Stimulated activated CD8-positive, alpha-beta memory T cell treated with anti-CD3 and anti-CD28 coated beads, Interleukin-2, amount 100 ng/mL, for 1 hour (primary cell): ENCODE measurements at places on chromosomes 7 and 10.

- no peak for DNase-seq
Measured at GRCh38 chr7:71486856-71487628, 355.1 kb downstream of the GALNT17 start.

DNA sequence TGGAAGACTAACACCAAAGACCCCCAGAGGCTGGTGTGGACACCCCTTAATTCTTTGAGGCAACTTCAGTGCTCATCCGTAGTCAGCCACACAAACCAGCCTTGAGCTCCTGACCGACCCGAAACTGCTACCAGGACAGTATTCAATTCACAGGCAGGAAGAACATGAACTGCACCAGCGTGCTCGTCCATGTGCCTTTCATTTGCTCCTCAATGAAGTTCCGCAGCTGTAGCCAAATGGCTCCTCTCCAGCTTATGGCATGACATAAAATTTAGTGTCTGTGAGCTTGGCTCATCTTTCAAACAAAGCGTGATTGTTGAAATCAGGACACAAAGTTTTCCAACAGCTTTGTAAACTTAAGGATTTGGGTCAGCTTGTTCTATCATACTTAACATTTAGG lies 144.1 kb upstream of the FAM171A1 start:
- no peak for DNase-seq

- no peak for DNase-seq
Measured at GRCh38 chr7:85177316-85177715, 9.5 kb downstream of the SEMA3D start.

- no peak for DNase-seq
Measured at GRCh38 chr10:64379898-64380297, 858.7 kb downstream of the REEP3 start.

- no peak for DNase-seq
Measured at GRCh38 chr10:43078986-43079273, 2.1 kb downstream of the RET start.

DNA sequence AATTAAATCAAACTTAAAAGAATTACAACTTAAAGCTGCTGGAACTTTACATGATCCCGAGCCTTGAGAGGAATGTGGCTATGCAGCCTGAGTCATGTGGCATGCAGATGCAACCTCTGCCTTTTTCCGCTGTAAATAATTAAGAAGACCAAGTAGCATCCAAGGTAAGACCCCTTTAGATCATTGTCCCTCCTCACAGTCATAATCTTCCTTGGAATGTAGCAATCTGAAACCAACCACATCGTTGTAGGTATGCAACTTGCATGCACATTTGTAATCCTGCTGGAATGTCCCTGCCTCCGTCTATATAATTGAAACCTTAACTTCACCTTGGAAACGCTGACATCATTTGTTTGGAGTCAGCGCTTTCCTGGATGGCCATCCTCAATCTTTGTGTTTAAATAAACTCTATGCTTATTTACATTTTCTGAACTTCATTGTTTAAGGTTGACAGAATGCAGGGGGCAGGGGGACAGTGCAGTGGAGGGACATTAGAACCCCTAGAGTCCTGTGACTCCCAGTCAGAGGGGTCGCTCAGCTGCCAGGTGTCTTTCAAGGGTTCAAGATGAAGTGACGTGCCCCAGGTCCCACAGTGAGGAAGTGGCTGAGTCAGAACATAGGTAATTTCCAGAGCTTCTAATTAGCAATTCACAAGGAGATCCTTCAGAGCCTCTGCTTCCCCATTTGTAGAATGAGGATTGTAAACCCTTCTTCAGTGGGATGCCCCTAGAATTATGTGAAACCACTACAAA lies 110.7 kb downstream of the RALA start:
- DNase-seq = no peak

DNA sequence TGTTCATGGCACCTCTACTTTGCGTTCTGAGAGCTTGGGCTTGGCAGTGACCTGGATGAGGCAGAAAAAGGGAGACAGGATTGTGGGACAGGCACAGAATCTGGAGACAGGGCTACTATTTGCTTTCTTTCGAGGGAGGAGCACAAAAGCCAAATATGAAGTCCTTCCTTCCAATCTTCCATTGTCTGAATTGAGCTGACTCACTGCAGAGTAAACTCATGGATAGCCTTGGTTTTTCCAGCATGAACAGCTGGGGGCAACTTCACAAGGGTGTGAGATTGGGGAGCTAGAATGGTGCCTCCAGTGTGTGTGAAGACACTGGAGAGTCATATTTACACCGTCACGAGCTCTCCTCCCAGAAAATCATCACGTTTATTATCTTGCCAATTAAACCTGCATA lies 55.6 kb upstream of the NRP1 start:
- no peak for DNase-seq

GRCh38 chr7:77894574-77895091 lies 96.1 kb downstream of the PHTF2 start:
- no peak for DNase-seq

DNA sequence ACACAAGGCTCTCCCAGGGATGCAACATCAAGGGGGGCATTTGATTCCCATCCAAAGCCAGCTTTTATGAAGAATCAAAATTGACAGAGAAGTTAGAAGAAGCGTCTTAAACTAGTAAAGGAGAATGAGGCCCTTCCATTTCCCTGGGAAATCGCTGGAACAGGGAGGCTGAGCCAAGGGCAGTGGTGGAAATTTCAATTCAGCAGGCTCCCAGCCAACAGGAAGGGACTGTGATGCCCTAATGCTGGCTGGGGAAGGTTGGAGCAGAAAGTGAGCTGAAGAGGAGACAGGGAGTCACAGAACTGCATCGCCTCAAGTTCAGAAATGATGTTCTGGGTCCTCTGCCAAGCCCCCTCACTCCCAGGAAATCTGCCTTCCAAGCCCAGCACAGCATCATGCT lies 517.3 kb downstream of the GRID1 start:
- DNase-seq = no peak

DNA sequence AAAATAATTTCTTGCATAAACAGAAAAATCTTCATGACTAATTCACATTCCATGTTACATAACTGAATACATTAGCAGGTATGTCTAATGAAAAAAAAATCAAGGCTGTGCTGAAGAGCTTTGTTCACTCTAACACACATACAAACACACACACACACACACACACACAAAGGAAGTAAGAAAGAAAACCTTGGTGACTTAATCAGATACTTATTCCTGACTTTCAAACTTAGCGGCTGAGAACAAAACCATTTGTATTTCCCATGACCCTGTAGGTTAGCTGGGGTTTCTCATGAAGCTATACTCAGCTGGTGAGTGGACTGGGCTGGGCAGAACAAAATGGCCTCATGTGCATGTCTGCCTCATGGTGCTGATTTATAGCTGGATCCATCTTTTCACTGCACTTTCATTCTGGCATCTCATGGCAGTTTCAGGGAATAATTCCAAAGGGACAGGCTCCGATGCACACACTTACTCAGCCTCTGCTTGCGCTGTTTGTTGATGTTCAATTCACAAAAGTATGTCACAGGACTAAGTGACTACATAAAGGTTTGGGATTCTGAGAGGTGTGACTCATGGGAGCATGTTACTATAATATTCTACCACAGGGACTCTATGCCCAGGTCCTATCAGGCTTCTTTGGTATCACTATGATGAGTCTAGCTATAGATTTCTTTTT lies 161.2 kb downstream of the PCLO start:
- DNase-seq = no peak

GRCh38 chr7:153401795-153402720 lies 642.5 kb downstream of the ACTR3B start:
- DNase-seq = no peak

DNA sequence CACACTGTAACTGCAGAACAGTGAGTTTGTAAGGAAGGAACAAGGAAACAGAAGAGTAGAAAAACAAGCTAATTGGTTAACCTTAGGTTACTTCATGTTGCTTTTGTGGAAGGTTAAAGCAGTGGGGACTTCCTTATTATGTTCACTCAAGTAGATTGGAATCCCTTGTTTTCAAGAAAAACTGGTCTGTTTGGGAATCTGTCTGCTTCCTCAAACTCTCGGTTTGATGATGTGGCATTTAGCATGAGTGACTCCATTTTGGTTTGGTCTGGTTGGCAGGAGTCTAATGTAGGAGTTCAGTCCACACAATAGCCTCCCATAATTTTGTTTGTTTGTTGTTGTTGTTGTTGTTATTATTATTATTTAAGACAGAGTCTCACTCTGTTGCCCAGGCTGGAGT lies 3.8 kb upstream of the TRIM56 start:
- no peak for DNase-seq

GRCh38 chr10:3527869-3528268 lies 257.1 kb downstream of the KLF6 start:
- no peak for DNase-seq
